ENCODE measurements at places on chromosomes 4 and X.

DNA sequence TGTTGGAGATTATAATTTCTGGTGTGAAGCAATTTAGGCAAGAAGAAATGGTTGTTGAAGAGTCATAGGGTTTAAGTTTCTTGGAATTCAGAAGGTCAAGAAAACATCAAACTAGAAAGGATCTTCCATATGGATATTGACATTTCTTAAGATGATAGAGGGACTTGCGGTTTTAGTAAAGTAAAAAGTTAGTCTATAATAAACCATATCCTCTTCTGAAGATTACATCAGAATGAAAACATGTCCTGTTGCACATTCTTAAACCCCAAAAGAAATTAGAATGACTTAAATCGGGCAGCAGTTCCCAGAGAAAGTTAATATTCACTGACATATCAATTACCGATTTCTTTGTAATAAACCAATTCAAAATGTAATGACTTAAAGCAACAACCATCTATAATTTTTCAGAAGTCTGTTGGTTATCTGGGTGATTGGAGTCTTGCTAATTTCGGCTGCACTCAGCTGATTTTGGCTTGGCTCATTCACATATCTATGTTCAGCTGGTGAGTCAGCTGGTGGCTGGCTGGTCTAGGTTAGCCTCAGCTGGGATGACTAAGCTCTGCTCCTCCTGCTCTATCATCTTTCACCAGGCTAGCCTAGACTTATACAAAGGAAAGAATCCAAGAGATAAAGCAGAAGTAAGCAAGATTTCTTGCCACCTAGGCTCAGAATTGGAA is 24.4 kb upstream of the DYNLT3 start:
- H3K27ac ChIP-seq = no peak overlapping the region
- H3K4me1 ChIP-seq = no peaks in the 10 kb centered on the region
- no peaks in the 10 kb centered on the region for H3K36me3 ChIP-seq
- H3K4me3 ChIP-seq = no peak overlapping the region
- DNase-seq = no peak

- H3K4me1 ChIP-seq = no peaks in the 10 kb centered on the region
- H3K27me3 ChIP-seq = no peaks in the 10 kb centered on the region
- DNase-seq = no peak
- no peak overlapping the region for H3K4me3 ChIP-seq
- H3K36me3 ChIP-seq = no peaks in the 10 kb centered on the region
- H3K27ac ChIP-seq = no peak overlapping the region
Measured at GRCh38 chrX:43808231-43808630, 74.0 kb downstream of the MAOB start.

GRCh38 chrX:122868631-122869030 is 315.4 kb upstream of the GRIA3 start:
- no peak overlapping the region for H3K4me3 ChIP-seq
- H3K36me3 ChIP-seq = no peaks in the 10 kb centered on the region
- no peaks in the 10 kb centered on the region for H3K27me3 ChIP-seq
- no peaks in the 10 kb centered on the region for H3K4me1 ChIP-seq
- no peak overlapping the region for H3K27ac ChIP-seq

DNA sequence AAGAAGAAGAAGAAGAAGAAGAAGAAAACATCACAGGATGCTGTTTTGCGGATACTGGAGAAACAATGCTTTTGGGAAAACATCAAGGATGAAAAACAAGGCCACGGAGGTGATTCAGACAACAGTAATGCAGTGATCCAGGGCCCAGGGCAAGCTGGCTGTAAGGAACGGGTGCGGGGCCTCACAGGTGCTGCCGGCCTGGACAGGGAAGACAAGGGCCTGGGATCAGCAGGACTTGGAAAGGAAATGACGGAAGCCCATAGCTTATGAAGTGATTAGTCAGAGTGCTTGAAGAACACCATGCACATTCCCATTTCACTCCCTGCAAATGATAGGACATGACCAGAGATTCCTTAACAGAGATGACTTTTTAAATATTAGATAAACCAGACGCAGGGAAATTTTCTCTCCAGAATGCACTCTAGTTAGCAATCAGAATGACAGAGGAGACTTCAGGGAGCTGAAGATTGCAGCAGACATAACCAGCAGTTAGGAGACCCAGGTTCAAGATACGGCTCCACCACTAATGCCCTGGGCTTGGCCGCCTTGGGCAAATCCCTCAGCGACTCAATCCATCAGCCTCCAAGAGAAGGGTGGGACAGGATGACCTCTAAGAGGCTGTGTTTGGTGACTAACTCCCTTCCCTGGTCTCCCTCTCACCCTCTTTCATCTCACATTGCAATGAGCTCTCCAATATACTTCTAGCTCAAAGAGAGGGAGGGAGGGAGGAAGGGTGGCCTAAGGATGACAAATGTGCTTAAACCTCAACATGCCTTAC is 54.1 kb downstream of the APBB2 start:
- DNase-seq = no peak
- H3K4me1 ChIP-seq = no peaks in the 10 kb centered on the region
- no peaks in the 10 kb centered on the region for H3K27me3 ChIP-seq
- H3K27ac ChIP-seq = no peak overlapping the region
- no peak overlapping the region for H3K4me3 ChIP-seq
- H3K36me3 ChIP-seq = no peaks in the 10 kb centered on the region

- no peak overlapping the region for H3K4me3 ChIP-seq
- H3K4me1 ChIP-seq = peaks cover 3% of the 10 kb centered on the region
- DNase-seq = no peak
- H3K27me3 ChIP-seq = no peaks in the 10 kb centered on the region
- H3K36me3 ChIP-seq = no peaks in the 10 kb centered on the region
- H3K27ac ChIP-seq = no peak overlapping the region
Measured at GRCh38 chr4:54793856-54794422, 136.2 kb downstream of the KIT start.

DNA sequence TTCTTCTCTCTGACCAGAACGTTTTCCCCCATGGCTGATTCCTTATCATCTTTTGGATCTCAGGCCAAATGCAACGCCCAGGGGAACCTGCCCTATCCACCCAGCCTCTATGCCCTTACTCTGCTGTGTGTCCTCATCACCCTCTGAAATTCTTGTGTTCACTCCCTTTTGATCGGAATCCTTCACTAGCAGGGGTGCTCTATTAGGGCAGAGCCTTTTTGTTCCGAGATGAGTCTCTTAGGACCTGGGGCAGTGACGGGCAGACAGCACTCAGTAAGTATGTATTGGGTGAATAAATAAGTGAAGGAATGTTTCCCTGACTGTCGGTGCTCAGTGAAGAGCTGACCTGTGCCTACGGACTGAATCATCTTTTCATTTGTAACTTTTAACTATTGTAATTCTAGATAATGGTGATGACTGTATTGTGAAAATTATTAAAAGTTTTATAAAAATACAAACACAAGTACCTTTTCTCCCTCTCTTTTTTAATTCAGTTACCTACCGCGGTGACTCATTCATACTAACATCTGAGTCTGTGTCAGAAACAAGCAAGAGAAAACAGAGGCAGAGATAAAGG is 4.8 kb upstream of the TENM3 start:
- no peaks in the 10 kb centered on the region for H3K4me1 ChIP-seq
- no peak for DNase-seq
- H3K36me3 ChIP-seq = no peaks in the 10 kb centered on the region
- H3K27me3 ChIP-seq = no peaks in the 10 kb centered on the region
- no peak overlapping the region for H3K4me3 ChIP-seq
- H3K27ac ChIP-seq = no peak overlapping the region

DNA sequence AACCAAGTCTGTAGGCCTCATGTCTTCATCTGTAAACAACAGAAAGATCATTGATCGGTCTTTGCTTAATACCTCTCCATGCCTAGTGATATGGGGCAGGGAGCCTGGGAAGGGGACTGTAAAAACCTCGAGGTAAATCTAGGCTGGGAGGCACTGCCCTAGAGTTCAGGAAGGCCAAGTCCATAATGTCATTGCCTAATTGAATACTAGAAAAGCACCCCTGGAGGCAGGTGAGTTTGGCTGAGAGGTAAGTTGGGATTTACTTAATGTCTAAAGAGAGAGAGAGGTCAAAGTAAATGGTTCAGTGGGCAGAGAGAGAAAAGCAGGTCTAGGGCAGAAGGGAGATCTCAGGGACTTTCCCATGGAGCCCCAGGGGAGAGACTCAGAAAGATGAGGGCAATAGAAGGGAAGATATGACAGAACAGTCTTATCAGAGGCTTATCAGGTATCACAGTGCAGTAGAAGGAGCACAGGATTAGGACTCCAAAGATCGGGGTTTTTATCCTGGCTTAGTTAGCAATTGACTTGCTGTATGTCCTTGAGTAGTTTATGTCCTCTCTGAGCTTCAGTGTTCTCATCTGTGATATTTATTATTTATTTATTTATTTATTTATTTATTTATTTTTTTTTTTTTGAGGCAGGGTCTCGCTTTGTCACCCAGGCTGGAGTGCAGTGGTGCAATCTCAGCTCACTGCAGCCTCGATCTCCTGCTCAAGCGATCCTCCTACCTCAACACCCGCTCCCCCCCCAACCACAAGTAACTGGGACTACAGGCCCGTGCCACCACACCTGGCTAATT is 85.2 kb downstream of the SLC16A2 start:
- no peaks in the 10 kb centered on the region for H3K27me3 ChIP-seq
- DNase-seq = no peak

DNA sequence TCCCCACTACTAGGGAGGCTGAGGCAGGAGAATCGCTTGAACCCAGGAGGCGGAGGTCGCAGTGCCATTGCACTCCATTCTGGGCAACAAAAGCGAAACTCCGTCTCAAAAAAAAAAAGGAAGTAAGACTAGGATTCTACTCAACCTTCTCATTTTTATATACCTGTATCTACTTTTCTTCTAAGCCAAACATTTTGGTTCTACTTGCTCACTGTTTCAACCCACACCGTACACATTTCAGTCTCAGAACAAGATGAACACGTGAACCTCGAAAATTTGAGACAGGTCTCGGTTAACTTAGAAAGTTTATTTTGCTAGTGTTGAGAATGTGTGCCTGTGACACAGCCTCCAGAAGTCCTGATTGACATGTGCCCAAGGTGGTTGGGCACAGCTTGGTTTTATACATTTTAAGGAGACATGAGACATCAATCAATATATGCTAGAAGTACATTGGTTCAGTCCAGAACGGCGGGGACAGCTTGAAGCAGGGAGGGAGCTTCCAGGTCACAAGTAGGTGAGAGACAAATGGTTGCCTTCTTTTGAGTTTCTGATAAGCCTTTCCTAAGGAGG is 3.7 kb downstream of the ADD1 start:
- no peaks in the 10 kb centered on the region for H3K27me3 ChIP-seq
- peaks cover 57% of the 10 kb centered on the region for H3K4me1 ChIP-seq
- H3K27ac ChIP-seq = no peak overlapping the region
- DNase-seq = no peak
- H3K4me3 ChIP-seq = no peak overlapping the region
- H3K36me3 ChIP-seq = no peaks in the 10 kb centered on the region

DNA sequence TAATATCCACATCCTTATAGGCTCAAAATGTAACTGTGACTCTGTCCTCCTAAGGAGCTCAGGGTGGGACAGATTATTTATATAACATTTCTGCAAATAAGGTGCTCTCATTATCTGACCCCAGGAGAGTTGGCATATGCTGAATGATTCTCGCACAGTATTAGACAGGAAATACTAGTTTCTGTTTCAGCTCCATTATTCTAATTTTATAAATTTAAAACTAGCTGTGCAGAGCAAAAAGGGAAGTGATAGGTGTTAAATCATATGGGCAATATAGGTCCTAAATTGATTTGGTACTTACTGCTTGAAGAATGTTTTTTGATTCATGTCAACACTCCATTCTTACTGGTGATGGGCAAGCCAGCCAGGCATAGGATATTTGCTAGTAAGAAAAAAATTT is 141.5 kb downstream of the GLRA2 start:
- no peaks in the 10 kb centered on the region for H3K36me3 ChIP-seq
- no peaks in the 10 kb centered on the region for H3K4me1 ChIP-seq
- no peak overlapping the region for H3K4me3 ChIP-seq
- no peak for DNase-seq
- H3K27ac ChIP-seq = no peak overlapping the region

DNA sequence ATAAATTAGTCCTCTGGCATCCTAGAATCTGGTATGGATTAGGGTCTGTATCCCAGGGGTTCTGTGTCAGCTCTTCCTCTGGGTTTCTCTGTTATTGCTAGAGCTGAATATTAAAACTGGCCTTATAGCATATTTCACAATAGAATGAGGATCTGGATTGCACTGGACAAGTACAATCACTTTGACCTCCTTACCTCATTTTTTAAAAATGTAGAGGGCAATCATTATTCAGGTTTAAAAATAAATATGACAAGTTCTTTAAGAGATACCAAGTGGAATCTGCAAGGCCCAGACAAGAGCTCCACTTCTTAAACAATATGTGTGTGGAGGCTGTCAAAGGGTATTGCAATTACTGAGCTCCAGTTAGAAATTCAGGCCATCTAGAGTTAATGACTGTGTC is 1.4 kb downstream of the PALLD start:
- H3K27me3 ChIP-seq = peaks cover 4% of the 10 kb centered on the region
- no peak overlapping the region for H3K4me3 ChIP-seq
- no peaks in the 10 kb centered on the region for H3K36me3 ChIP-seq
- H3K4me1 ChIP-seq = peaks cover 5% of the 10 kb centered on the region
- no peak overlapping the region for H3K27ac ChIP-seq

GRCh38 chr4:3708103-3708510 is 58.1 kb upstream of the ADRA2C start:
- H3K4me1 ChIP-seq = no peaks in the 10 kb centered on the region
- H3K27ac ChIP-seq = no peak overlapping the region
- H3K36me3 ChIP-seq = no peaks in the 10 kb centered on the region
- peaks cover 53% of the 10 kb centered on the region for H3K27me3 ChIP-seq
- no peak overlapping the region for H3K4me3 ChIP-seq

DNA sequence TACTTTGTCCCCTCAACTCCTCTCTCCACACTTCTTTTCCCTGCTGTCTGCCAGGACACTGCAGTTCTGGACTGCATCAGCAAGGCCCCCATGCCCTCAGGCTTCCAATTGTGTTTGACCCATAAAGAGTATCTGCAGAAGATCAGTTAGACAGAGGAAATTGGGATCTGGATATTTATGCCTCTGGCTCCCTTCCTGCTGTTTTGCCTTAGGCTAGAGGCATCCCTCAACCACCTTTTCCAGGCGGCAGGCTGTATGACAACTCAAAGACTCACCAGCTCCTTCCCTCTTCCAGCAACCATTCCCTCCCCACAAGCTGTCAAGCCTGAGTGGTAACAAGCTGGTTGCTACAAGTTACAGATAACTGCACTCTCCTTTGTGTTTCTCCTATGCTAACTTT is 66.4 kb upstream of the NDP start:
- no peak for DNase-seq
- no peaks in the 10 kb centered on the region for H3K27me3 ChIP-seq
- no peaks in the 10 kb centered on the region for H3K4me1 ChIP-seq
- H3K4me3 ChIP-seq = no peak overlapping the region
- no peak overlapping the region for H3K27ac ChIP-seq

Data from T-cell (primary cell).